ENCODE measurements at places on chromosomes 1 and 21.
A peak's percentile ranks its signal among the peaks of the same experiment; 100 is the strongest.

DNA sequence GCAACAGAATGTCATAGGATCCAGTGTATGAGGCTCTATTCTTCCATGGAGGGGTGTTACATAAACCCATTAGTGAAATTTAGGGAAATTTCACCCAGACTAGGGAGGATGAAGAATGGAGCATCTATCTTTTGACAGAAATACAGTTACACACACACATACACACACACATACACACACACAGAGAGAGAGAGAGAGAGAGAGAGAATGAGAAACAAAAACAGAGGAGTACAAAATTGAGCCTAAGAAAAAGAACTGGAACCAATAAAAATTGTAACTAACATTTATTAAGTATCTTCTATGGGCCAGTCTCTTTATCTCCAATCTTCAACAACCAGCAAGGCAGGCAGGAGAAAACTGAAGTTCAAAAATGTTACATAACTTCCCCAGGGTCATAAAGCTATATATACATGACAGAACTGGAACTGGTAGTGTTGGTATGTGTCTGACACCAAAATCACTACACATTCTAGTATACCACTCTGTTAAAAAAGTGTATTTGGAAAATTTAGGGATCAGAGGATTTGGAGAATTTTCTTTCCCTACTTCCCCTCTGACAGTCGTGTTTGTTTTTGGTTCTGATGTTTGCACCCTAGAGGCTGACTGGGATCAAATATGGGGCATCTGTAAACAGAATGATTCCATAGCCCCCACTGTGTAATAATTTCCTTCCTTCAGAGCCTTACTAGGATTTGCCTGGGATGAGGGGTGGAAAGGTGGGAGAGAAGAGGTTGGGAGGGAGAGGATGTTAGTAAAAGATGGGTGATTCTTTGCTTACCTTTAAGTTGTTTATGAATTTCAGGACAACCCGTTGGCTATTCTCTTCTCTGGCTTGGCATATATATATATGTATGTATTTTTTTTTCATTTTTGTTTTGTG is 1.0 kb upstream of the ZFYVE9 start:
- DNase-seq: no peak

DNA sequence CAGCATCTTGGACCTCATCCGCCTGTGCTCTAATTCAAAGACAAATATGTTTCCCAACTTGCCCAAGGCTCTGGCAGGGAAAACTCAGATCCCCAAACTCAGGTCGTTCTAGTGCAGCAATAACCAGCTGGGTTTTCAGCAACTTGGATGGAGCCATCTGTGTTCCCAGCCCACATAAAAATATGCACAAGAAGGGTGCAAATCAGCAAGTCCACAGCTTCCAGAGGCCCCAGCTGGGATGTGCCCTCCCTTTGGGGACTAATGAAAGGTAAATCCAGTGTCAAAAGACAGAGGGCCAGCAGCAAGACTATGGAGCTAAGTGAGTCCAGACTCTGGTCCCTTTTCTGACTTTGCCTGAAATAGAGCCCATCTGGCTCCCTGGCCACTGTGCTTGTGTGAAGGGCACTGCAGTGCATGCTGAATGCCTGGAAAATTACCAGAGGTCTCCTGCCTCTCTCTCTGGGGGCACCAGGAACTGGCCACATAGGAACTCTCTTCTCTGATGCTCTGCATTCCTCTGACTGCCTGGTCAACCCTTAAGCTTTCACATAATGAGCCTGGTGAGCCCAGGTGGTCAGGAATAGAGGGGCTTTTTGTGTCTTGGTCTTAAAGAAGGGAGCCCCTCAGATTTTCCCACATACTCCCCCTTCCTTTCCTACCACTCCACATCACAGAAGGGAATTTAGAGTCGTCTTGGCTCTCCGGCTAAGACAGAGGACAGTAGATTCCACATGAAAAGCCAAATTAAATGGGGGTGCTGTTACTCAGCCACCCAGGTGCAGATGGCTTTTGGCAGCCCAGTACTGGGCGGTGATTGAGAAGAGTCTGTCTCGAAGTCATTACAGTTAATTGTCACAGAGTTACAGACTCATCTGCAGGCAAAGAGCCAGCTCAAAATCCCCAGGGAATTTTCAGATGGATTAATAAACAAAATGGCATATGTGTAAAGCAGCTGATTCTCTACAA is 88.1 kb upstream of the C1orf21 start:
- no peak for DNase-seq

DNA sequence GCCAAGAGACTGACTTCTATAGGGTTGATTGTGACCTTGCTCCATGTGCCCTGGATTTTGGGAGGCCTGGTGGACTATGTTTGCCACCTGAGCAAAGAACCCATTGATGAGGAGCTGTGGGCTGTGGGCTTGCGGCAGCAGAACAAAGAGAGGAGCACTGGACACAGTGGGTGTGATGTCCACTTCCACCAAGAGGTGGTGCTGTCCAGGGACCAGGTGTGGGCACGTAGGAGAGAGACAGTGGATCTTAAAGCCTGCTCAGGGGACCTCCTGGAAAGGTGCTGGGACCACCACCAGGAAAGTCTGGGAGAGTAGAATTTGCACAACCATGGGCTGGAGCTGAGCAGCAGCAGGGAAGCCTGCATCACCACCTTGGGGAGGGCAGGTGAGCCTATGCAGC is 106.7 kb upstream of the ETS2 start:
- DNase-seq: no peak

- DNase-seq: peak; percentile 58
These were observed 950 bp upstream of the INKA2 start for GRCh38 chr1:111739925-111740765.

GRCh38 chr1:117183112-117183511 is 27.6 kb downstream of the VTCN1 start:
- no peak for DNase-seq

GRCh38 chr1:172662464-172663109 is 3.7 kb downstream of the FASLG start:
- peak; percentile 47 for DNase-seq

GRCh38 chr1:67632356-67632755 is 52.6 kb upstream of the GADD45A start:
- no peak for DNase-seq

DNA sequence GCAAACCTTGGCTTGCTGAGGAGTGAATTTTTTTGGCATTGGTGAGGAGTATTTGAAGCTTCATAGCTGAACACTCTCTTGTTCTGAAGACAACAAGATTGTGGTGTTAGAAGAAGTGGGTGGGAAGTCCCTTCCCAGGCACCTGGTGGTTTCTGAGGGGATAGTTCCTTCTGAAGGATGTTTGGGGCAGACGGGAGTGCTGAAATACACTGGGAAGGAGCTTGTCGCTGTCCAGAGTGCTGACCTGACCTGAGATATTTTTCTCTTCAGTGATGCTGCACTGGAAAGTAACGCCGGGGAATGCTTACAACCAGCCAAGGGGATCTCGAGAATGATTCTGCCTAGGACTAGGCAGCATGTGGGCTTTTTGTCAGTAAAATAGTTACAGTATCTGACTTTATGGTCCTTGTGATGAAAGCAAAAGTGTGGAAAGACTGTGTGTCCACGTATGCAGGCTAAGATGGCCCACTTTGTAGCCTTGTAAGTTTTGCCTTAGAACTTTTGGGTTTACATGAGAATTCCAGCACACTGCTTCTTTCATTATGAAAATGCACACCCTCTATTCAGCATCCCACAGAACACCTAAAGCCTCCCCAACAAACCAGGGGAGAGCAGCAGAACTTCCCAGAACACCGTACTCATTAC is 33.1 kb upstream of the NFASC start:
- peak; percentile 77 for DNase-seq

DNA sequence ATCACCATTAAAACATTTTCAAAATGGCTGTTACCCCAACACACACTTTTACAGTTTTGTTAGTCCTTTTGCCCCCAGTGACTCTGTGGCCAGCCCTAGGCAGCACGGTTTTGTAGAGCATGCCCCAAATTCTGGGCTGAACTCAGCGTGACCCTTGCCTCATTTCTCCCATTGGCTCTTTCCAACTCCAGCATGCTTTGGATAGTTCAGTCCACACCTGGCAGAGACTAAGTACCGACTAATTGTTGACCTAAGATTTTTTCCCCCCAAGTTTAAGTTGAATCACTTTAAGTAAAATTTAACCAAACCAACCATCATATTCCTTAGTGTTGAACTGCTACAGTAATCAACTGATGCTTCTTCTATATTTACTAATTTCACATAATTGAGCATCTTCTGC is 62.4 kb upstream of the LRRC8B start:
- DNase-seq: no peak

DNA sequence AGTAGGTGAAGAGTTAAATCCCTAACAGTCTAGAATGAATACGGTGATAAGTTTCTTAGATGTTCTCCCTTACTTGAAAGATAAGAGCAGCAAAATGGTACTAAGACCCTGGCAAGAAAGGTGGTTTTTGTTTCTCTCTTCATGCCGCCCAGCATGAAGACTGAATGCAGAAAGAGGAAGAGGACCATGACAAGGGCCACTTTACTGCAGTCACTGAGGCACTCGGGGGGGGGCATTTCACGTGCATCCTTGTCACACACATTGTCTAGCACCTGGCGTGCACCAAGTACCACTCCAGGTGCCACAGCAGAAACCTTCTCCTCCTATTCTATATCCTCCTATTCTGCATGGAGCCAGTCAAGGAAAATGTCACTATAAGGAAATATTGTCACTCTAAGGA is 222.0 kb downstream of the TOMM20 start:
- no peak for DNase-seq

- no peak for DNase-seq
These were observed 430 bp downstream of the RBM15 start for GRCh38 chr1:110339407-110340206.

GRCh38 chr21:43034101-43034500 is 41.5 kb downstream of the CBS start:
- DNase-seq: no peak

- no peak for DNase-seq
These were observed 24.1 kb upstream of the SLC2A5 start for GRCh38 chr1:9093581-9093980.

GRCh38 chr21:45974073-45975019 is 7.2 kb upstream of the COL6A1 start:
- DNase-seq: peak; percentile 83

GRCh38 chr1:112061056-112061455 is 71.6 kb upstream of the KCND3 start:
- no peak for DNase-seq

DNA sequence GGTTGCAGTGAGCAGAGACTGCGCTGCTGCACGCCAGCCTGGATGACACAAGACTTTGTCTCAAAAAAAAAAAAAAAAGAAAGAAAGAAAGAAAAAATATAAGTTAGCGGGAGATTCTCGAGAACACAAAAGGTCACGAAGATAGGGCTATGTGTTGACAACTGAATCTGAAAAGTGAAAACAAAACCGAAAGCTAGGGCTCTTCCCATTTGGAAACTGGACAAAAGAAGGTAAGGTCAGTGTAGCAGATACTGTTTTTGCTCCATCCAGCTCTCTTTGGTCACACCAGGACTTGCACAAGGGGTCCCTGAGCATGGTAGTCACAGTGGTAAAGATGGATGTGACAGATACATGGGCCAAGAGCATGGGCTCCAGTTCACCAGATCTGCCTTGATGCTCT is 60.4 kb upstream of the MAP10 start:
- DNase-seq: no peak

DNA sequence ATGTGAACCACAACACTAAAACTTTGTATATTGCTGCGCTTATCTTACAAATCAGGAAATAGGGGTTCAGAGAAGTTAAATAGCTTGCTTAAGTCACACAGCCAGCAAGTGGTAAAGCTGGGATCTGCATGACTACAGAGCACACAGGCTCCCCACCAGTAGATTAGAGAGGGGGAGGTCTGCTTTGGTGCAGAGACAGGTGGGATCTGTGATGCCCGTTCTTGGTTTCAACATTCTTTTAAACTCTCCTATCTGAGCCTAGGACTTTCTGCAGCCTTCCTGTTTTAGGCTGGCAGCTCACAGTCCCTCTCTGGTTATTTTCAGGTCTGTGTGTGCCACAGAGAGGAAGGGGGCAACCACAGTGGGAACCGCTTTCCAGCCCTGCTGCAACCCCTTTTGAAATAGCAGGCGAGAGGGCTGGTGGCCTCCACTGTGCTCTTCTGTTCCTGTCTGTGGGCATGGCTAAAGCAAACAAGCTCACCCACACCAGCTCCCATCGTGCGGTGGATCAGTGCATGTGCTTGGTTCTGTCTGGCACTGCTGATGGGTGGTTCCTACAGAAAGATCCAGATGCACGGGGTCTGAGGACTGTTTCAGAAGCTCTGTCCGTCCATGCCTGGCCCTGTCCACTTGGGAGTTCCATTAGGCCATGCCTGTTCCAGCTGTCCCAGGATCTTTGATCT is 1.7 kb upstream of the IL6R start:
- DNase-seq: no peak

GRCh38 chr1:118202076-118202608 is 17.1 kb upstream of the SPAG17 start:
- no peak for DNase-seq

DNA sequence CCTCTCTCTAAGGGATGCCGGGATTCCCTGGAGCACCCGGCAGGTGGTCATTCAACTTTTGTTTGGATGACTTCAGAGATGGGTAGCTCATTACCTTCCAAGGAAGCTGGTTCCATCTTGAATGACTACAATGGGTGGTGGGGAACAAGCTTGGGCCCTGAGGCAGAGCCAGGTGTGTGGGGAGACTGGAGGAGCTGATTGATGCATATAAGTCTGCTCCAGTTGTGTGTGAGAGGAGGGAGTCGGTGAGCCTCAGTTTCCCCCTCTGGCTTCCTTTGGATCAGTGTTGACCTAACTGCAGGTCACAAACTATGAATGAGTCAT is 133.8 kb upstream of the ZBTB40 start:
- DNase-seq: no peak

DNA sequence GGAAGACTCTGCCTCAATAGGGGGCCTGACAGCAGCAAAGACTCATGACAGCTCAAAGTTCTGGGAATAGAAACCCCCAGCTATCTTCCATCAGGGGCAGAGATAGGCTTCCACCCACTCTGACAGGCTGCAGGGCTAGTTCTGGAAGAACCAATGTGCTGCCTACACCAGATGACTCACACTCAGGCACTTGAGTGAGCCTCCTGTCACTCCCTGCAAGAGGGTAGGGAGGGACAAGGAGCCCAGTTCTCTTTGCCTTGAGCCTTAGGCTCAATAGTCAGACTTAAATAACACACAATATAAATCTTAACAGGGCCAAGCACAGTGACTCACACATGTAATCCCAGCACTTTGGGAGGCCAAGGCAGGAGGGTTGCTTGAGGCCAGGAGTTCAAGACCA is 386.4 kb downstream of the HHAT start:
- DNase-seq: no peak

DNA sequence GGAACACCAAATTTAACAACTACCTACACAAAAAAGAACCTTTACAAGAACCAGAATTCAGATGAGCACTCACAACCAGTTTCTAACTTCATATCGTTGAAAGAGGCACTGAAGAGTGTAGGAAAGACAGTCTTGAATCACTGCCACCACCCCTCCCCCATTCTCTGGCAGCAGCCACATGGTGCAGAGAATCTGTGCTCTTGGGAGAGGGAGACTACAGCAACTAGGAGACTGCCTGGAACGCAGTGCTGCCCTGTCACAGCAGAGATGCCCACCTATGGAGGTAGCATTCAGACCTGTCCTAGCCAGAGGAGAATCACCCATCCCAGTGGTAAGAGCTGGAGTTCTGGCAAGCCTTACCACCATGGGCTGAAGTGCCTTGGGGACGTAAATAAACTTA is 7.3 kb downstream of the CCN1 start:
- DNase-seq: no peak
